ENCODE measurements at places on chromosomes 11 and 22. TPM values are rescaled to one million over a fixed set of nuclear protein-coding genes. Genes with fewer than 3 reads are reported as not detected.
A peak's percentile ranks its signal among the peaks of the same experiment; 100 is the strongest.

DNA sequence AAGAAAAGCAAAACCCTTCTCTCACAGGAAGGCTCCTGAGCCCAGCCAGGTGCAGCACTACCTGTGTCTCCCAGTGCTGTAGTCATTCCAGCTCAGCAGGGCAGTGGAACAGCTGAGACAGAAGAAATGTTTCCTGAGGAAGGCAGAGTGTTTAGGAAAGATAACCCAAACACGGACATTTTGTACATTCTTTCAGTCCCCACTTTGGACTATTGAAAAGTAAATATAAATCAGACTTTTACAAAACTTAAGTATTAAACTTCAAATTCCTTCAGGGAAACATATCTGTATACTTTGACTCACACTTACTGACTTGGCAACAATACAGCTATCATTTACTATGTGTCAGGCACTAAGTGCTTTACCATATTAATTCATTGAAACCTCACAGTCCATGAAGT, 40.4 kb downstream of the RRAS2 start:
- no peak overlapping the region for H3K4me3 ChIP-seq
- H3K27me3 ChIP-seq = no peaks in the 10 kb centered on the region
- no peak for DNase-seq
- peaks cover 45% of the 10 kb centered on the region for H3K4me1 ChIP-seq
- H3K27ac ChIP-seq = no peak overlapping the region

DNA sequence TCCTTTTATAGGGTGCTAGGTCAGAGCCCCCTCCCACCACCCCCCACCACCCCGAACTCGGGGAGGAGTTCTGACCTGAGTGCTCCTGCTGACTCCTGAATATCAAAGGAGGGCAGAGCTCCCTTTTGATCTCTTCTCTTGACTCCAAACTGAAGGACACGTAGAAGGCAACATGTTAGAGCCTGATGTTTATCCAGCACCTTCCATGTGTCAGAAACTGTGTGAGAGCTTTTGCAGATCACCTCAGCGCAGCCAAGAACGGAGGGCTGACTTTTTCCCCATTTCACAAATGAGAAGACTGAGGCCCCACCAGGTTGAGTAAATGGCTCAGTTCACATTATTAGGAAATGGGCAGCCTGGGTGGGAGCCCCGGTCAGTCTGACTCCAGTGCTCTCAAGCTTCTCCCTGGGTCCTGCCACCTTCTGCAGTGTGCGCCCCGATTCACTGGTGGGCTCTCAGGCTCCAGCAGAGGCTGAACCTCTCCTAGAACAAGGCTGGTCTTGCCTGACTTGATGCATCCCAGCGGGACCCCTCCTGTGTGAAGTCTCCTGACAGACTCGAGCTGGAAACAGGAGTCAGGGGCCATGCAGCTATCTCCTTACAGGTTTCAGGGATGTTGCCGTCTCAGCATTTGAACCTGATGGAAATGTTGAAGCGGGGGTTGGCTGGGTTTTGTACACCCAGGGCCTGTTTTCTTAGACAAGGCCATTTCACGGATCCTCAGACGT, 98.5 kb downstream of the TSPAN18 start:
- DNase-seq = no peak
- H3K36me3 ChIP-seq = no peaks in the 10 kb centered on the region
- no peak overlapping the region for H3K4me3 ChIP-seq

GRCh38 chr11:78961247-78961646, 386.6 kb upstream of the NARS2 start:
- no peak overlapping the region for H3K27ac ChIP-seq
- no peaks in the 10 kb centered on the region for H3K36me3 ChIP-seq
- H3K4me1 ChIP-seq = no peaks in the 10 kb centered on the region
- H3K27me3 ChIP-seq = no peaks in the 10 kb centered on the region
- H3K4me3 ChIP-seq = no peak overlapping the region

GRCh38 chr11:65225279-65226102, 36.3 kb upstream of the POLA2 start:
- H3K27ac ChIP-seq = no peak overlapping the region
- H3K4me1 ChIP-seq = peaks cover 13% of the 10 kb centered on the region
- no peak overlapping the region for H3K4me3 ChIP-seq
- H3K27me3 ChIP-seq = peaks cover 7% of the 10 kb centered on the region
- H3K36me3 ChIP-seq = no peaks in the 10 kb centered on the region

GRCh38 chr11:76248210-76248609, 41.9 kb upstream of the WNT11 start:
- H3K36me3 ChIP-seq = no peaks in the 10 kb centered on the region
- H3K4me3 ChIP-seq = no peak overlapping the region
- no peaks in the 10 kb centered on the region for H3K27me3 ChIP-seq
- H3K27ac ChIP-seq = no peak overlapping the region

DNA sequence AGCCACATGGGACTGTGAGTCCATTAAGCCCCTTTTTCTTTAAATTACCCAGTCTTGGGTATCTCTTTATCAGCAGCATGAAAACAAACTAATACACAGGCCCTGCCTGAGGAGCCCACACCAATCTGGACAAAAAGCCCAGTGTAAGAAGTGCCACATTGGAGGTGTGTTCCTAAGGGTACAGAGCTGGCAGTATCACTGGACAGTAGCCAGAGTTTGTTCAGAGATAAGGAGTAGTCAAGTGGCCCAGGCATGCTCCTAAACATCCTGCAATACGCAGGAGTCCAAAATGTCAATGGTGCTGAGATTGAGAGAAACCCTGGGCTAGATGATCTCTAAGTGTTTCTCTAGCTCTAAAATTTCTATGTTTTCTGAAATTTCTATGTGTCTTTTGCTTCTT, 27.0 kb upstream of the POGLUT3 start:
- no peaks in the 10 kb centered on the region for H3K4me1 ChIP-seq
- no peak overlapping the region for H3K27ac ChIP-seq
- H3K4me3 ChIP-seq = no peak overlapping the region
- no peaks in the 10 kb centered on the region for H3K36me3 ChIP-seq
- no peak for DNase-seq

DNA sequence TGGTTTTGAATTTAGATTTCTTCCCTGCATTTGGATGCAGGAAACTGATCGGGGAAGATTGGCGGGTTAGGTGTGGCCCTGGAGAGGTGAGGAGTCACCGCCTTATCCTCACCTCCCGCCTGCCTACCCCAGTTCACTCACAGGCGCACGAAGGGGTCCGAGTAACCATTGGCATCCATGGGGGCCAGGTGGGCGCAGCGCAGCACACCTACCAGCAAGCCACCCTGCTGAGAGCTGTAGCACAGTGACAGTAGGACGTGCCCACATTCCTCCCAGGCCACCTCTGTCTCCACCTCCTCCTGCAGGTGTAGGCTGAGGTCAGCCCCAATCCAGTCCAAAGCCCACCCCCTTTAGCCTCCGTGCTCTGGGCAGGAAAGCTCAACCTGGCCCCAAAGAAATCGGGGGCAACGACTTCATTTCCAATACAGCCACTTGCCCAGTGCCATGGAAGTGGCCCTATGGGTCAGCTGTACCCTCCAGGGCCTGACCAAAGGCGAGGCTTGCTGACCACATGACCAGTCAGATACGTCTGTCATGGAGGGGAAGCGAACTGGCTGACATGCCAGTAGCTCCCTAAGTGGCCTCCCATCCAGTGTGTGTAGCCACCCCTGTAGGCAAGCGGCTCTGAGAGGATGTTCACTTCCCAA, 6.7 kb downstream of the NDUFV1 start:
- peak overlapping the region; percentile 94 for H3K27ac ChIP-seq
- peaks cover 33% of the 10 kb centered on the region for H3K4me1 ChIP-seq
- no peaks in the 10 kb centered on the region for H3K27me3 ChIP-seq
- H3K4me3 ChIP-seq = peak overlapping the region; percentile 59
- H3K36me3 ChIP-seq = peaks cover 35% of the 10 kb centered on the region

DNA sequence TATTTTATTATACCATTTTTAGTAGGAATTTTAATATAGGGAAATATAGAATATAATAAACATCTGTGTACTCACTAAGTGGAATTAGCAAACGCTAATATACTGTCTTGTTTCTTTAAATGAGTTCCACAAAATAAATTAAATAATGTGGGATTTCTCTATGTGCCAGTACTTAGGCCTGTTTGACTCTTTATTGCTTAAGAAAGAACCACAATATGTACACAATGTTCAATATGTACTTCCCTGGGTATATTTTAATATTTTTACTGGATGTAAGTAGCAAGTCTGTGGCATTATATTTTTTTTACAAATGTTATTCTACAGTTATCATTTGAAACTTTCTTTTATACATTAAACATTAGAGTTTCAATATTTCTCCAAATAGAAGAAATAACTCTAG, 92.5 kb upstream of the CARD18 start:
- no peaks in the 10 kb centered on the region for H3K27me3 ChIP-seq
- DNase-seq = no peak
- no peak overlapping the region for H3K4me3 ChIP-seq
- H3K36me3 ChIP-seq = no peaks in the 10 kb centered on the region

DNA sequence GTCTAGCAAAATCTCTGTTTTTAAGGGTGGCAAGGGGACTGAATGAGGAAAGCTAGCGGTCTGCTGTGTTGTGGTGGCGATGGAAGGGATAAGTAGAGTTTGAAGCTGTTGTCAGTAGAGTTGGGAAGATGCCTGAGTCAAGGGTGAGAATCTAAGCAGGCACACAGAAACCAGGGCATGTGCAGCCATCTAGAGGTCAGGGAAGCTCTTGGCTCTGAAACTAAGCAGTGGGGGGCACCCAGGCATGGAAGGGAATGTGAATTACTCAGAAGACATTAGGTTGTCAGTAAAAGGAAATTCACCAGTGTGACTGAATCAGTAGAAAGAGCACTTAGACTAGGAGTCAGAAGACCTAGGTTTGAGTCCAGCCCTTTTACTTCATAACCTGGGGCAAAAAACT, 15.4 kb downstream of the BMAL1 start:
- no peak overlapping the region for H3K4me3 ChIP-seq
- no peak overlapping the region for H3K27ac ChIP-seq

DNA sequence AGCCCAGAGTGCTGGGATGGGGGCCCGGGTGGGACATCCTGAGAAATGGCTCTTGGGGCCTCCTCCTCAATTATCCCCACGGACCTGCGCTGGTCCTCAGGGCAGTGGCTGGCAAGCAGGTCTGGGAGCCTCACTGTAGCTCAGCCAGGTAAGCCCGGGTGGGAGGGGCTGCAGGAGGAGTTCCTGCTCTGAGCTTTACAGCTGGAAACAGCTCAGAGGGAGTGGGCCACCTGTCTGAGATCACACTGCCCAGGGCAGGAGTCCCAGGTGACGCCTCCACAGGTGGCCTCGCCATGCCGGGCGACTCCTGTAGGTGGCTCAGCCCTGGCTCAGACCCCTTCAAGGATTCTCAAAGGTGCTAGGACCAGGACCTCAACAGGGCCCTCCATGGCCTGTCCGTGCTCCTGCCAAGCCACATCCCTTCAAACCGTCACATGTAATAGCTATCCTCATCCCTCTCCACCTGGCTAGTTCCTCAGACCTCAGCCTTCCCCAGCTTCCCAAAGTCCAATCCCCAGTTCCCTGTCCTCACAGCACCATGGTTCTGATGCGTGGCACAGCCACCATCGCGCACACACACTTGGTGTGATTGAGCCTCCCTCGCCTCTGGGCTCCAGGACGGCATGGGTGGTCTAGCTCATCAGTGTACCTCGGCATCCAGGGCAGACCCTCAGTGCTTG, 3.6 kb upstream of the TSSK2 start:
- H3K36me3 ChIP-seq = no peaks in the 10 kb centered on the region
- no peak overlapping the region for H3K4me3 ChIP-seq
- peaks cover 7% of the 10 kb centered on the region for H3K4me1 ChIP-seq
- H3K27me3 ChIP-seq = no peaks in the 10 kb centered on the region
- no peak for DNase-seq
- no peak overlapping the region for H3K27ac ChIP-seq

DNA sequence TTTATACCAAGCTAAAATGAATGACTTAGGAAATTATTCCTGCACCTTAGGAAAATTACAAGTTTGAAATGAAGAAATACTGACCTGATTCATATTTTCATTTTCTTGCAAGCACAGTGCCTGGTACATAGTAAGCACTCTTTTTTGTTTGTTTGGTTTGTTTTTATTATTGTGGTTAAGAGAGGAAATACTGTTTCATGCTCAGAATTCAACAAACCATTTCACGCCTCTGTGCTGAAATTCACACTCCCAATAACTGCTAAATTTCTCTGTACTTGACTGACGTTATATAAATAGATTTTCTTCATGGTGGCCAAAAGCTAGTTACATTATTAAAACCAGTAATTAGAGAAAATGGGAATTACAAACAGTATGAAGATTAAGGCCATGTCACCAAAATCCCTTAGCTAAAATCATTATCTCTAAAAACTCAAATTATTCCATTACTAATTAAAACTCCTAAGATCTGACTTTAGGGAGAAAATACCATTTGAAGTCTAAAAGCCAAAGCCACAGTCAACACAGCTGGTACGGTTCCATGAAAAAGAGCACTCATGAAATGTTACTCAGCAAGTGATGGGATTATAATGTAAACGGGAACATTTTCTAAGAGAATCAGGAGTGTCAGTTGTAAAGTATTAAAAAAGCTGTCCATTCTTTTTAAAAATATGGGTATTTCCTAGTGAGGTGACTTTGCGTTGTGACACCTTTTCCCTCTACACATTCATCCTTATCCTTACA, 77.8 kb upstream of the DDI1 start:
- no peaks in the 10 kb centered on the region for H3K36me3 ChIP-seq
- no peak overlapping the region for H3K4me3 ChIP-seq
- no peak overlapping the region for H3K27ac ChIP-seq

DNA sequence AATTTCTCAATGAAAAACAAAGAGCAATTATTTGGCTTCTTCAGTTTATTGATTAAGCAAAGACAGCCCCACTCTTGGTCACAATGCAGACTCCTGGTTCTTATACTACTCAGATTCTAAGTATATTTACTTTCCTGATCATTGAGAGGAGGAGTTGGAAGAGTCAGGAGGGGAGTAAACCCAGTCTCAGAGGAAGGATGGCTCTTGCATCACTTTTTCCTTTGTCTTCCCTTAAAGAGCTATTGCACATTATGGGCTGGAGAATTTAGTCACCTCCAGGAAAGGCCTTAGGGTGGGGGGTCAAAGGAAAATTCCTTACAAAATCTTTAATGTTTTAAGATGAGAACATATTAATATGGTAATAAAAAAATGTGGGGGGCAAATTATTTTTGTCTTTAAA, 8.1 kb downstream of the SLC17A6 start:
- H3K36me3 ChIP-seq = no peaks in the 10 kb centered on the region
- no peak overlapping the region for H3K4me3 ChIP-seq
- H3K27me3 ChIP-seq = peaks cover 19% of the 10 kb centered on the region
- DNase-seq = no peak
- no peaks in the 10 kb centered on the region for H3K4me1 ChIP-seq
- no peak overlapping the region for H3K27ac ChIP-seq

GRCh38 chr11:11107076-11107723, 245.8 kb downstream of the CSNK2A3 start:
- H3K27ac ChIP-seq = no peak overlapping the region
- no peaks in the 10 kb centered on the region for H3K27me3 ChIP-seq

Gene OR51B2
- total RNA-seq = not detected

Gene KIF18A
- 1.1 TPM for total RNA-seq

Gene MUC5AC
- not detected for total RNA-seq

Gene ACRV1
- not detected for total RNA-seq

Gene CTTN
- total RNA-seq = 0.58 TPM

Gene ZBTB16
- total RNA-seq = 8.2 TPM

Measured in CD4-positive, alpha-beta memory T cell (primary cell).